ENCODE measurements at places on chromosomes 13 and 19.

GRCh38 chr13:42370229-42370628, 98.3 kb downstream of the AKAP11 start:
- no peak for DNase-seq

GRCh38 chr19:3360421-3361383, 5.7 kb upstream of the NFIC start:
- no peak for DNase-seq

DNA sequence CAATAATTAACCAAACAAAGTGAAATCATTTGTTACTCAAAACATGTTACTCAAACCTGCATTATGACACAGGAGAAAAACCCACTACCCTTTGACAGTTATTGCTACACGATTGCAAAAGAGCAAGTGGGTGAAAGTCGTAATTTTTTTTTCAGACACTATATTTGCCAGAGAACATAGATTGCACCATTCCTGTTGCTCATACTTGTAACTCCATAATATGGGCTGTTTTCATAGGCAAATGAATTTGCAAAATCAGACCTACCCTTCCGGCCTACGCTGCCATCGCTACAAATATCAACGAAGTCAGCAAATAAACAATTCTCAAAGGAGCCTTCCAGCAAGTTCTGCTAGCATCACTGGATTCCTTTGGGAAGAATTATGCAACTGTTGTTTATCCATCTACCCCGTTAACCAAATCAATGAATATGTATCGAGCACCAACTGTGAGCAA, 396.5 kb downstream of the IRS2 start:
- DNase-seq, result no peak

- DNase-seq, result peak; percentile 65
Observed at GRCh38 chr13:114107686-114108081, 24.7 kb downstream of the RASA3 start.

- no peak for DNase-seq
Observed at GRCh38 chr19:29603308-29603707, 2.8 kb upstream of the POP4 start.

DNA sequence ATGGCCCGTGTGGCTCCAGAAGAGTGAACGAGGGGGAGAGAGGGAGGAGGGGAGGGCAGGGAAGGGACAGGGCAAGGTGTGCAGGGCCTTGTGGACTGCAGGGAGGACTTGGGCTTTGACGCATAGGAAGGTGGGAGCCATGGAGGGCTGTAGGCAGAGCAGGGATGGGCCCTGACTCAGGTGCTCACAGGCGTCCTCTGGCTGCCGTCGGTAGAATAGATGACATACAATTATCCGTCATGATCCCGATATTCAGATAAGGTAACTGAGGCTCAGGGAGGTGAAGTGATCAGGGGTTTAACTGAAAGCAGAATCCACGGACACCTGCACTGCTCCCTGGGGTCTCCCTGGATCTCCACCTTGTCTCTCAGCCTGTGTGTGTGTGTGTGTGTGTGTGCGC, 3.4 kb downstream of the C3 start:
- no peak for DNase-seq

- DNase-seq, result peak; percentile 6
Observed at GRCh38 chr13:72698164-72698563, 29.3 kb downstream of the MZT1 start.

DNA sequence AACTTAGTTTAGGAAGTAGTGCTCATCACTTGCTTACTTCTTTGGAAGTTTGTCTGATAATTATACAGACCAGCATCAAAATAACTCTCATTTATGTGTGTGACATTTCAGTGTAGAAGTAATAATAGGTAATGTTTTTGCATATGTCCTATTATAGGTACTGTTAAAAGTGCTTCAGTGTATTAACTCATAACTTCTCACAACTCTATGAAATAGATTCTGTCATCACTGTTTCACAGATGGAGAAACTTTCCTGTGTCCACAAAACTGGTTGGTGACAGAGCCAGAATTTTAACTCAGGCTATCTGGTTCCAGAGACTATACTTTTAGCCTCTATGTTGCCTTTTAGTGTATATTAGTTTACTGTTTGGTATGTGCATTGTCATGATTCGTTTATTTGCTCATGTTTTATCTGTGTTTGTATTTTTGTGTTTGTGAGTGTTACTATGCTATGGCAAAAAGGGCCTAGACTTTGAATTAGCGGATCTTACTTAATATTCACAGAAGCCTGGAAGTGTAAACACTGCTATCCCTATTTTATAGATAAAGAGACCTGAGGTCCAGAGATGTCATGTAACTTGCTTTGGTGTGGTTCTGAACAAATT, 12.7 kb downstream of the LPAR6 start:
- peak; percentile 17 for DNase-seq

DNA sequence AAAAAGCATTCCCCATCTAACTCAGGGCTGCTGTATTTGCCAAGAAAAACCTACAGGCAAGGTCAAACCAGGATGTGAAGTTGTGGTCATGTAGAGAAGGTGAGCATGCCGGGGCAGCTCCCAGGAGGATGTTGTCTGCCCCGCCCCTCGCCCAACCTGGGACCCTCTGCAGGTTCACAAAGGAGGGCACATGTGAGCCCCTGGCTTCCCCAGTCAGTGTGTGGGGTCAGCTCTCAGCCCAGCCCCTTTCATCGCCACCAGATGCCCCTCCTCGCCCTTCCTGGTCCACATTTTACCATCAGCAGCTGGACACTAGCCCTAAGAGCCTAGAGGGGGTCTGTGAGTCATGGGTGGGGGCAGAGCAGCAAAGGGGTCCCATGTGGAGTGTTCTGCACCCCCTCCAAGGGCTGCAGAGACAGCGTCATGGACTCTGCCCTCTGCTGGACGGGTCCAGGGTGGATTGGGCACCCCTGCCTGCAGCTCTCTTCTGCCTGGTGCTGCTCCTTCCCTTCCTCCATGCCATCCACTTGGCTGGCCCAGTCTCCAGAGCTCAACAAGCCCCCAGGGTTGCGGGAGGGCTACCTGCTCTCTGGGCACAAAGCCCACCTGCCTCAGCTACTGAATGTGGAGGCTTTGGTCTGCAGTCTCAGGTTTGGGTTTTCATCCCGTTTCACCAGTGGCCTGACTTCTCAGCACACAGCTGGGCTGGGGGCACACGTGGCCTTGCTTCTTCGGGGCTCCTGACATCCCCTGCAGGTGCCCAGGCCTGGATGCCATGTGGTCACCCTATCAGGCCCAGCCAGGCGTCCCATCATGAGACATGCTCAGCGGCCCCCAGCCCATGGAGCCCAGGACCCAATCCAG, 3.7 kb downstream of the PLEKHF1 start:
- no peak for DNase-seq

- DNase-seq, result no peak
Observed at GRCh38 chr19:14056741-14057356, 5.0 kb downstream of the PALM3 start.

GRCh38 chr19:40633207-40633606, 32.0 kb downstream of the LTBP4 start:
- DNase-seq, result peak; percentile 26

DNA sequence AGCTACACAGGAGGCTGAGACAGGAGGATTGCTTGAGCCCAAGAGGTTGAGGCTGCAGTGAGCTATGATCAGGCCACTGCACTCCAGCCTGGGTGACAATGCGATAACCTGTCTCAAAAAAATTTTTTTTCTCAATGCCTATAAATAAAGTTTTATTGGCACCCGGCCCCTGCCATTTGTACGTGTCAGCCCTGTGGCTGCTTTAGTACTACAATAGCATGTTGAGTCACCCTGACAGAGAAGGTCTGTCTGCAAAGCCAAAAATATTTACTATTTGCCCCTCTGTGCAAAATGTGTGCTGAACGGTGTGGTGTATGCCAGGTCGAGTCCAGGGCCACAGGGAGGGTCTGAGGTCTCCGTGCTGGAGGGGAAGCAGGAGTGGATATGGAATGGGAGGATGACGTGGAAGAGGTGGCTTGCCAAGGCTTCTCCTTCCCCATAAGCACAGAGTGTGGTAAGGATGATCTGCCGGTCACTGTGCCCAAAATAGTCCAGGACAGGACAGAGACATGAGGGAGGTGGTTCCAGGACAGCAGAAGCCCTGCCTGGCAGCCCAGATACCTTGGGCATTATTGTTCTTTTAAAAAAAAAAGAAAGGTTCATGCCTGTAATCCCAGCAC, 10.0 kb downstream of the NMRK2 start:
- DNase-seq, result no peak

DNA sequence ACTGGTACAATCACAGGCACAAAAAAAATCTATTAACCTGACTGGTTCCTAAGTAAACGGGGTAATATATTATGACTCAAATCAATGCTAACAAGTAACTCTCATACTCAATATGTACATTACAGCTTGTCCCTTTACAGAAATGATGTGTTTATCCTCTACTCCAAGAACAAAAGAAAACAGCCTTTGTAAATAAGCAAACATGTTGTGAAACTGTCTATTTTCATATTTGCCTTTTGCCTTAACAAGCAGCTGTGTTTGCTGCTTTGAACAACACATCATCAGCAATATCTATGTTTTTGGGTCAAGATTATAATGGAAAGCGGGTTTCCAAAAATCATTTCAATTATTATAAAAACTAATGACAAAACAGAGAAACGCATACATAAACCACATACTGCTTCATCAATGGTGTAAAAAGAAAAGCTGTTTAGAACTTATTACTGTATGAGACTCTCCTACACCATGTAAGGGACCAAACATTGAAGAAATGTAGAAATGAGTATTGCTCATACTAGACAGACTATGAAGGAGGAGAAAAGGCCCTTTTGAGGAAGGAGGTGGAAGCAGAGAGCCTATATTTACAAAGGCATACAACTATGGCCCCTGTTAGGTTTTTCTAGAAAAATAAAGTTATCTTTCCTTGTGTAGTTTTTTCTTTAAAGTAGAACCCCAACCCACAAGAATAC, 14.8 kb downstream of the TBC1D4 start:
- no peak for DNase-seq

GRCh38 chr13:44307844-44308243, 65.8 kb upstream of the SERP2 start:
- no peak for DNase-seq

- no peak for DNase-seq
Observed at GRCh38 chr13:97348569-97349100, 85.3 kb upstream of the RAP2A start.

GRCh38 chr19:48970923-48971395, 5.8 kb downstream of the FTL start:
- peak; percentile 87 for DNase-seq

- peak; percentile 58 for DNase-seq
Observed at GRCh38 chr13:66513728-66514127, 716.4 kb downstream of the PCDH9 start.

Data from fibroblast of the aortic adventitia (primary cell).